ENCODE measurements at places on chromosomes 7 and 10.

- DNase-seq, result no peak
Observed at GRCh38 chr10:73850863-73851461, 23.4 kb downstream of the CAMK2G start.

- DNase-seq, result no peak
Observed at GRCh38 chr7:37728747-37729146, 45.2 kb downstream of the GPR141 start.

GRCh38 chr10:98446151-98446660 is 529 bp downstream of the HPS1 start:
- no peak for DNase-seq

GRCh38 chr10:3807211-3807927 is 22.4 kb upstream of the KLF6 start:
- no peak for DNase-seq

DNA sequence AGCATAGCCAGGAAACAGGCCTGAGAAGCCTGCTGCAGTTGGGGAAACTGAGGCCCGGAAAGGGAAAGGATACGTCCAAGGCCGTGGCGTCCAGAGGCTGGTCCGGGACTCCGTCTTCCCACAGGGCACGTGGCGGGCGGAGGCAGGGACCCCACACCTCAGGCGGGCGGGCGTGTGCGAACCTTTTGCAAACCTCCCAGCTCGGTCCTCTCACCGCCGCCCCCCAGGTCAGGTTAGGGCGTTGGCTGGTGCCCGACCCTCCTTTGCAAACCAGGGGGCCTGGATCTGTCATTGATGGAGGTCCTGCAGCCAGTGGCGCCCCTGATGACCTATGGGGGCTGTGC is 19.3 kb downstream of the FAM20C start:
- DNase-seq, result no peak

DNA sequence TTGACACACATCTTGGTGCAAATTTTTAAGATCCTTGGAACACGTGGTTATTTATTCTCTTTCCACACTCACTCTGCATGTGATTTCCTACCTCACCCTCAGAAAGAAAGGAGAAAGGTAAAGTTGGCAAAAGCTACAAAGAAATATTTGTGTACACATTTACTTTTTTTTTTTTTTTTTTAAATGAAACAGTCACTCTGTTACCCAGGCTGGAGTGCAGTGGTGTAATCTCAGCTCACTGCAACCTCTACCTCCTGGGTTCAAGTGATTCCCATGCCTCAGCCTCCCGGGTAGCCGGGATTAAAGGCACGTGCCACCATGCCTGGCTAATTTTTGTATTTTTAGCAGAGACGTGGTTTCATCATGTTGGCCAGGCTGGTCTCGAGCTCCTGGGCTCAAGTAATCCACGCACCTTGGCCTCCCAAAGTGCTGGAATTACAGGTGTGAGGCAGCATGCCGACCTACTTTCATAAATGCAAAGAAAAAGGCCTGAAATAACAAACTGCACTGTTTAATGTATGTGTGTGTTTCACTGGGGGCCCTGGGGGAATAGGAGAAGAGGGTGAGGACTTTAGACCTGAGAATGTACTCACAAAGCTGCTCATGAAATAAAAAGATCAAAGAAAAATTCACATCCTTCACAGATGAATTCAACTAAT is 71.6 kb upstream of the GRID1 start:
- DNase-seq, result no peak

- DNase-seq, result no peak
Observed at GRCh38 chr7:49669285-49669684, 104.2 kb upstream of the VWC2 start.

GRCh38 chr7:108057951-108058481 is 55.1 kb upstream of the LAMB1 start:
- DNase-seq, result no peak

DNA sequence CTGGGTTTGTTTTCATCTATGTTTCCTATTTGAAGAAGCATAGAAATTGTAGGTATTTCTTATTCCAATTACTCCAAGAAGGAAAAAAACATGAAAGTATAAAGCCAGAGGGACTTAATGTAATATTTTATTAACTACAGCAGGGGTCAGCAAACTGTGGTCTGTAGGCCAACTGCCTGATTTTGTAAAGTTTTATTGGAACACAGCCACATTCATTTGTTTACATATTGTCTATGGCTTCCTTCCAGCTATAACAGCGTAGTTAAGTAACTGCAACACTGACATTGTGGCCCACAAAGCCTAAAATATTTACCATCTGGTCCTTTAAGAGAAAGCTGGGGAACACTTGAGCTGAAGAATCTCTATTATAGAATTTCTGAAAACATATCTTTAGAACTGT is 306.2 kb downstream of the BICC1 start:
- DNase-seq, result peak; percentile 88

DNA sequence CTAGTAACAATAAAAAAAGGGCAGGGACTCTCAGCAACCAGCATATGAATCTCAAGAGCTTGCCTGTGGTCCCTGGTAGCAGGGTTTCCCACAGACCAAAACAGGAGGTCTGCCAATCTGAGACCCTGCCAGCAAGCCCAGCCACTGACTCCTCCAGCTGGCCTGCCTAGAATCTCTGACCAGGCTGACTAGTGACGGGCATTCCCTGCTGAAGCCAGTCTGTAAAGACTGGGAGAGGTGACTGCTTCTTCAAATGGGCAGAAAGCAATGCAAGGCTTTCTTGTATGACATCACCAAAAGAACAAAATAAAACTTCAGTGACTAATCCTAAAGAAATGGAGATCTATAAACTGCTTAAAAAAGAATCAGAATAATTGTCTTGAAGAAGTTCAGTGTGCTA is 249.4 kb downstream of the TCF7L2 start:
- no peak for DNase-seq

- no peak for DNase-seq
Observed at GRCh38 chr10:132522521-132523411, 14.8 kb upstream of the INPP5A start.

DNA sequence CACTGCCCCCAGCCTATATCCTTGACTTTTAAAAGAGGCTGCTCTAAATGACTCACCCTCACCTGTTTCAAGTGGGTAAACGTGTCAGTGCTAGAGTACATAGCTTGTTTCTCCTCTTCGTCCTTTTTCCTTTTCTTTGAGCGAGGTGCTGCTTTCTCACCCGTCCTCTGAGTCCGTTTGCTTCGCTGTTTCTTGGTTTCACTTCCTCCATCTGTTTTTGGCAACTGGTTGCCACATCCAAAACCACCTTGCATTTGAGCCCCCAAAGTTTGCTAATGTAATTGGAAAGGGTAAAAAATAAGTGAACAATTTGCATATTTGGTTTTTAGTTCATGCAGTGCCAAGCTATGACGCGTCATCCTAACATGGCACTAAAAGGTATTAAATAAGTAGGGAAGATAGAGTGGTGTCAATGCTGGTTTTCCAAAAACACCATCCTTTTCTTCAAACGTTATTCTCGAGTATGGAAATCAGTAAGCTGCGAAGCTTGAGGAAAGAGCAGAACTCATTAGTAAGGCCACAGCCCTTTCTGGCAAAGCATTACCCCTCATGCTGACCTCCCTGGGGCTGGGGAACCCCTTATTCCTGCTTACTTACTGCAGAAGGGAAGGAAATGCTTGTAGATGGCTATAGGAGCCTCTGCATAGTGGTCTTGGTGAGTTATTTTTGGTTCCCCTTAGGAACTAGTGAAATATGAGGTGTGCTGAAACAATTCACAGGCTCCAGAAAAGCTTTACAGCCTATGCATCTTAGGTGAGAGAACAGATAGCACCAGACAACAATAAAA is 133.5 kb downstream of the GALNT11 start:
- DNase-seq, result no peak

DNA sequence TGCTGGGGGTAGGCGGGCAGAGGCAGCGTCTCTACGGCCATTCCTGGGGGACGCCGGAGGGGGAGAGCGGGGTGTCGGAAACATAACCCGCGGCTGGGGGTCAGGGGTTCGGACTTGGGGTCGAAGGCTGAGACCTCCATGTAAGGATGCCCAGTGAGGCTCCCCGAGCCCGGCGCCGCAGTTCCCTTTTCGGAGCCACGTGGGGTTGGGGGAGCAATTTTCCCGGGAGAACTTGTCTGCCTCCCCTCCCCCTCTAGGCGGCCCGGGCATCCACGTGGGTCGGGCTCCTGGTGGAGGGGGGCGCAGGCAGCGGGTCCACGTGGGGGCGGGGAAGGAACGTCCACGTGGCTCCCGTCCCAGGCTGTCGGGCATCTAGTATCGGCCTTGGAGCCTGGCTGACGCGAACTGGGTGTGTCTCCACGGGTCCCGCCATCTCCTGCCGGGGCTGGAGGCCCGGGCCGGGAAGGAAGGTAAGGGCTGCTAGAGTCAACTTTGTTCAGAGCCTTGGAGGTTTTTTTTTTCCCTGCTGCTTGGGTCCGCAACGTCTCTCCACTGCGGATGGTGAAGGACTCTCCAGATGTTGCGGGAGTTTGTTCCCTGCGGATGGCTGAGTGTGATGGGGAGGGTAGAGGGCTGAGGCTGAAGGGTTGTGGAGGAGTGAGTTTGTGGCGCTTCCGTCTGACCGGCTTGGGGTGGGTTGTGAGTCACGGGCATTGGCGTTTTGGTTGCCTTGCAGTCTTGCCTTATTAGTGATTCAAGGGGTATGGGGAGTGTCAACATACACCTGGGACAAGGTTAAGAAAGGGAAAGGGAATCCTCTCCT is 744 bp downstream of the PPRC1 start:
- no peak for DNase-seq
